ENCODE measurements at places on chromosomes 1 and 21.

GRCh38 chr1:219697682-219698081, 84.8 kb upstream of the ZC3H11B start:
- no peak for DNase-seq

DNA sequence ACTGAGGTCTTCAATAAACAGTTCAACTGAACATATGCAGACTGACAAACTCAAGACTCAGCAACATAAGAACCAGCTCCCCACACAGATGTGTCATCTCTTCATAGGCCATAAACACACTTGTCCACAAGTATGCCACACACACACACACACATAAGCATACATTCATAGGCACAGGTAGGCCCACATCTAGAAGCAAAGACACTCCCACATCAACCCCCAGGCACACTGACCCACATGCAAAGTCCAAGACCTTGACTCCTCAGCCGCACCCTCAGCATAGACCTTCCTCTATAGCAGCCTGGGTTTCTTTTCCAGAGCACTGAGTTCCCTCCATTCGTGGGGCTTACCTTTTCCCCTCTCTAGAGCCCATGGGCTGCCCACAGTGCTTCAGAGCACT, 1.4 kb downstream of the LAD1 start:
- DNase-seq: no peak

GRCh38 chr1:213457186-213457585, 406.1 kb downstream of the RPS6KC1 start:
- no peak for DNase-seq

GRCh38 chr1:230365723-230366307, 60.3 kb downstream of the PGBD5 start:
- no peak for DNase-seq

DNA sequence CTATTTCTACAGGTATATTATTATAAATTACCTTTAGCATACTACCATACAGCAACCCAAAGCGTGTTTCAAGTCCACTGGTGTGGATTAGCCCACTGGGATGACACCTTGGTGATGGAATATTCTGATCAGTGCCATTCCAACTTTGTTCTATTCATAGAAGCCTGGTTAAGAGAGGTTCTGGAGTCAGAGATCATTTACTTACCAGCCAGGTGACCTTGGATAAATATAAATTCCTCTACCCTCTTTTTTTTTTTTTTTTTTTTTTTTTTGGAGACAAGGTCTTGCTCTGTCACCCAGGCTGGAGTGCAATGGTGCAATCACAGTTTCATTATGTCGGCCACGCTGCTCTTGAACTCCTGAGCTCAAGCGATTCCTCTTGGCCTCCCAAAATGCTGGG, at the start of gene SPATA45:
Gene SPATA45, minus strand, starts transcription at position 101 of the 400 bp plus-strand sequence. CDS start 11,500 bp downstream, outside the sequence.
- no peak for DNase-seq

- DNase-seq: no peak
These were observed 42.4 kb downstream of the CRYAA start for GRCh38 chr21:43211072-43211759.

DNA sequence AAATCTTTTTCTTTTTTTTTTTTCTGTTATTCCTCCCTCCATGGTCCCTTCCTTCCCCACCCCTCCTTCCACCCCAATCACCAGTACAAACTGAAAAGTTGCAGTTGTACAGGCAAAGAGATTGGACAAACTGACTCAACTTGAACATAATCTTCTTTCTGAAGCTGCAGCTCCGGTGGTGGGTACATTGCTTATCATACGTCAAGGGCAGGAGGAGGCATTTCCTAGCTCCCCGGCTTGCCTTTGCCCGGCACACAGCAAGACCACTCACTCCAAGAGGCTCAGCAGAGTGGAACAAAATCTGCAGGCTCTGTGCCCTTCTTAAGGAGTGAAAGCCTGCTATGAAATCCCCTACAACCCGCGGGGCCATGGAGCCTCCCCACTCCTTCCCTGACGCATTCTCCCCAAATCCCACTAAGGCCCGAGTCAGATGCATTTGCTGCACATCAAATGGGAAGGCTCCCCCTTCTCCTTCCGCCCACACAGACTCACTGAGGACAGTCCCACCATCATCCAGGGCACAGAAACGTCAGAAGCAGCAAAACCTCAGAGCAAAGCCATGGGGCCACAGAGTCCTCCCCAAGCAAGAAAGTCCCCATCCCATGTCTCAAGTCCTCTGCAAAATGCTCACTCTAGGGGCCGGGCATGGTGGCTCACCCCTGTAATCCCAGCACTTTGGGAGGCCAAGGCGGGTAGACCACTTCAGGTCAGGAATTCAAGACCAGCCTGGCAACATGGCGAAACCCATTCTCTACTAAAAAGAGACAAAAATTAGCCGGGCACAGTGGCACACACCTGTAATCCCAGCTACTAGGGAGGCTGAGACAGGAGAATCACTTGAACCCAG, 45.9 kb downstream of the SYF2 start:
- DNase-seq: no peak

DNA sequence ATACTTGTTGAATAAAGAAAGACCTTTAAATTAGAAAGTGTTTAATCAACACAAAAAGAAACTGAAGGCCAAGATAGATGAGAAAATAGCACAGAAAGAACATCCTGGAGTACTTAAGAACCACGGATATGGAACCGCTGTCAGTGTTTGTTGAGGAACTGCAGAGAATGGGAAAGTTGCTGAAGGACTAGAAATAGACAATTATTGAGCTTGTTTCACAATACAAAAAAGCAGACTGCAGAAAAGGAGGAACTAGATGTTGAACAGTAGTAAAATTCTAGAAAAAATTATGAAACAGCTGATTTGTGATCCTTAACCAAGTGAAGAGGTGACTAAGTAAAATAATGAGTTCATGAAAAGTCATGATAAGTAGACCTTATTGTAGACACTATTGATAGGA, 29.7 kb downstream of the MYSM1 start:
- no peak for DNase-seq

DNA sequence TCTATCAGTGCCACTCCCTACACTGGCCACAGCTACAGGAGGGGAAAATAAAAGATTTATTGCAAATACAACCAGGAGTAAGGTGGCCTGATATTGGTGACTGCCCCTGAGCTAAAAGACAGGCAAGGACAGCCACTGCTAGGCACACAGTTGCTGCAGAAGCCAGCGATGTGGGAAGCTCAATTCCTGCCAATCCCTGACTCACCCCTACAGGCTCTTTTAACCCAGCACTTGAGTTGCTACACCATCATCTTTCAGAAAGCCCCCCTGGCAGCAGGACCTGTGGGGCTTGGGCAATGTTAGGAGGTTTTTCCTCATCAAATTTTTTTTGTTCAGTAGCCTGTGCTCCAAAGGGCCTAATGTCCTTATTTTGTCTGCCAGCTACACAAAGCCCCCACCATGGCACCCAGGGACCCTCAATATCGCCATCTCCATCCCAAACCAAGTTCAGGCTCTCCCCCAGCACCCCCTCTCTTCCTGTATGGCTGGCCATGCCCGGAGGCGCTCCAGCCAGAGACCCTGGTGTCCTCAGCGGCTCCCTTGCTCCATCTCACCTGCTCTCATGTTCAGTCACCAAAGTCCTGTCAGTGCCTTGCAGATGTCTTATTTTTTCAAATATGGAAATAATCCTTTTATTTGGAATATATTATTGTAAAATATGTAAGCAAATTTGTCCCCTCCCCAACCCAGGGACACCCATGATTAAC, 13.4 kb downstream of the CLEC20A start:
- no peak for DNase-seq

DNA sequence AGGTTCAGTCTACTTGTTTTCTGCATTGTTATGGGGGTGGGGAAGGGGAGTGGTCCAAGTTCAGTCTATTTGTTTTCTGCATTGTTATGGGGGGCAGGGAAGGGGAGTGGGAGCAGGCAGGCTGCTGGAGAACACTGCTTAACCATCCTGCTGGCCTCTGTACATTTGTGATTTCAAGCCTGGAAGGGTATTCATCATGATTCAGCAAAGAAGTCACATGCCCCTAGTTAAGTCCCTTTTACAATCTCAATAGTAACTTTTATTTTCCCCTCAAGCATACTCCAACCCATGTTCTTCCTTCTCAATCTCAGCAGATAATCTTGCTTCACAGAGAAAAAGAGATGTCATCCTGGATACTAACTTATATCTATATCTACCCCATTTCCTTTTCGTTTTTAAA, 7.9 kb downstream of the LYST start:
- no peak for DNase-seq

DNA sequence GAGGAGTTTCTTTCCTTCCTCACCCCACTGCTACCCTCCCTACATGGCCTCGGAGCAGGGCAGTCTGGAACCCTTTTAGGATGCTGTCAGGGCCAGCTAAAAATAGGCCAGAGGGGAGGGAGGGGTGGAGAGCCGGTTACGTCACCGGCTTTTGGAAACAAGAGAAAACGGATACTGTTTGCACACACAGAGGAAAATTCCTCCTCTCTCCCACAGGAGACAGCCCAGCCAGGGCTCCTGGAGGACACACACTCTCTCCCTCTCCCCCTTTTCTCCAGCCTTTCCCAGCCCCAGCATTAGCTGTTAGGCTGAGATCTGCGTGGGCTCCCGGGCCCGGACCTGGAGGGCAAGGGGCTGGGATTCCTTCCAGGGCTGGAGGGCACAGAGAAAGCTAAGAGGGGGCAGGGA, 20.0 kb upstream of the ALDH4A1 start:
- no peak for DNase-seq

DNA sequence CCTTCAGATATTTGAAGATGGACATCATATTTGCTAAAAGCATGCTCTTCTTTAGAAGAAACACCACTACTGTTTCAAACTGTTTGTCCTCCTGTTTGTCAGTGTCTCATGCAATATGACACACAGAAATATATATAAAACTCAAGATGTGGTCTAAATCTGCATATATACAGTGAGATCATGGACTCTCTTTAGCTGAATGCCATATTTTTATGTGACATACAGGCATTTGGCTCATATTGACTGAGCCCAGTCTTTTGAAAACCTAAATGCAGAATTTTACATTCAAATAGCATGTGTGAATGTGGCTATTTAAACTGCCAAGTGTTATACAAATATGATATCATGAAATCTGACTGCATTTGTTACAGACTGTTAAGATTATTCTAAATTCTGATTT, 18.4 kb downstream of the GDAP2 start:
- DNase-seq: no peak

DNA sequence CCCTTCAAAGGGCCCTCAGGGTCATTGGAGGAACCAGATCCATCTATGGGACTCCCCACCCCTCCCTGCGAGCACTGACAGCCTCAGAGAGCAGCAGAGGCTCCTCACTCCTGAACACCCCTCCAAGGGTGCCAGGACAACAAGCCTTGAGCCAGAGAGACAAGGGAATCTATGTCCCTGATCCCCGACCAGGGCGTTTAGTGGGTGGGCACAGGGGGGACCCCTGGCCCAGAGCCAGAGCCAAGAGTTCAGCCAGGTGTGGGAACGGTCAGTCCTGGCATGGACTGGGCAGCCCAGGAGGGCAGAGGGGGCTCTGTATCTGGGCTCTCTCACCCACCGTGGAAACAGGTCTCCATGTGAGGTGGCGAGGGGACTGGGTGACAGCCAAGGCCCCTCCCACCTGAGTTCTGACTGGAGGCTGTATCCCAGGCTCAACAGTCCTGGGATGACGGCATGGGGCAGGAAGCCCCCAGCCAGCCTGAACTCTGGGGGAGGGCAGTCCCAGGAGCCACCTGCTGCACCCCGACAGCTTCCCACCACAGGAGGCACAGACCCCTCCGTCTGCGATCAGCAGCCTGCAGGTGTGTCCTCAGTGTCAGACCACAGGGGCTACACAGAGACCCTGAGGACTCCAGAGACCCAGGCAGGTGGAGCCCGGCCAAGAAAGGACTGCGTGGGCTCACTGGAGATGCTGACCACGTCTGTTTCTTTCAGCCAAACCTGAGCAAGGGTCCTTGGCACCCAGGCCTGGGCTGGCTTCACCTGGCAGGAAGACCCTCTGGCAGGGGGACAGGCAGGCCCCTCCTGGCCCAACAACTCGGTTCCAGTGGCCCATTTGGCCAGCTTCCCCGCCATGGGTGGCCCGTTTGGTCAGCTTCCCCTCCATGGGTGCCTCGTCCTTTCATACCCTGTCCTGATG, 11.2 kb upstream of the SRARP start:
- DNase-seq: no peak

DNA sequence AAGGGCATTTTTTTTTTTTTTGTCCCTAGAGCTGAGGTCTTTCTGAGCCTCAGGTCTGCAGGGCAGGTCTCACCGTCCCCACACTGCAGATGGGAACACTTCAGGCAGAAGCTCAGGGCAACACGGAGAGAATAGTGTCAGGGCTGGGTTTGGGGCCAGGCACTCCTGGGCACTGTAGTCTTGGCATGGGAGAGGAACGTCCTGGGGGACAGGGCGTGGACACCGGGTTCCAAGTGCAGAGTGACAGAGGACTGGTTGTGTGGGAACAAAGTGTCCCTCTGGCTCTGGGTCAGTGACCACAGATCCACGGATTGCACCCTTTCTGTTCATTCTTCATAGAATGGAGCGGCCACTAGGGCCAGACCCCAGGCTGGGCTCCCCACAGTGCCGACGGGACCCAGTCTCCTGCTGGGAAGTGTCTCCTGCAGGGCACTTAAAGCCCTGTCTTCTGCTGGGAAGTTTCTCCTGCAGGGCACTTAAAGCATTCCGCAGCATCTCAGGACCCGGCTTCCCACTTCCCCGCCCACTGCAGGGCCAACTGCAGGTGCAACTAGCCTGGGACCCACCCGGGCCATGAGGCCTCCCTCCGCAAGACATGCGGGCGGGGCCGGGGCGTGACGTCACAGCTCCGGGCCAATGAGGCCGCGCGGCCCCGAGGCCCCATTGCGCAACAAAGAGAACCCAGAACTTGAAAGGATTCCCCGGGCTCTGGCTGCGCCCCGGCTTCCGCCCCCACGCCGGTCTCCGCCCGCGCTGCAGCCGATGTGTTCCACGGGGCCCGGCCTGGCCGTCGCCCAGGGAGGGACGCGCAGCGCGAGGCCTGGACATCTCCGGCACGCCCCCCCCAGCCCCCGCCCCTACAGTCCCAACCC, 1.2 kb downstream of the GPR153 start:
- peak; percentile 60 for DNase-seq

GRCh38 chr21:45546636-45547544, 4.7 kb upstream of the SLC19A1 start:
- no peak for DNase-seq

- no peak for DNase-seq
These were observed 1.9 kb downstream of the MANEAL start for GRCh38 chr1:37795340-37796125.

All from stimulated activated CD8-positive, alpha-beta memory T cell treated with anti-CD3 and anti-CD28 coated beads, Interleukin-4, amount 100 ng/mL, for 1 hour (primary cell).